ENCODE measurements at places on chromosomes 6 and 20.

DNA sequence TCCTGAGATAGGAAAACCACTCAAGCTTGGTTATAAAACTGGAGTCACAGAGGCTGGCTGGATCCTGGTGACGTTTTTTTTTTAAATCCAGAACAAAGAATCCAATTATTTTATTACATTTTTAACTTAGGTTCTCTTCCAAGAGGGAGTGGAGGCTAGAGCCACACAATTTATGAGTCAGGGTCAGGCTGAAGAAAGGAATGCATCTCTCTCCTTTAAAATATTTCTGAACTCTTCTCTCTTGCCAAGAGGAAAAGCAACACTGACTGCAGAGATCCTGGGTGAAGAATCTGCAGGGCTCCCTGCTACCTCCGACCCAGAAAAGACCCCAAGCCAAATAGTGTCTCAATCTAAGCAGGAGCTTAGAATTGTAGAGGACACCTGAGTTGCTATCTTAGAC lies 88.5 kb upstream of the SSTR4 start:
- DNase-seq = no peak

- no peak for DNase-seq
Observed at GRCh38 chr6:106446287-106446885, 85.9 kb downstream of the CRYBG1 start.

- DNase-seq = no peak
Observed at GRCh38 chr6:149860834-149861602, 3.1 kb downstream of the LRP11 start.

DNA sequence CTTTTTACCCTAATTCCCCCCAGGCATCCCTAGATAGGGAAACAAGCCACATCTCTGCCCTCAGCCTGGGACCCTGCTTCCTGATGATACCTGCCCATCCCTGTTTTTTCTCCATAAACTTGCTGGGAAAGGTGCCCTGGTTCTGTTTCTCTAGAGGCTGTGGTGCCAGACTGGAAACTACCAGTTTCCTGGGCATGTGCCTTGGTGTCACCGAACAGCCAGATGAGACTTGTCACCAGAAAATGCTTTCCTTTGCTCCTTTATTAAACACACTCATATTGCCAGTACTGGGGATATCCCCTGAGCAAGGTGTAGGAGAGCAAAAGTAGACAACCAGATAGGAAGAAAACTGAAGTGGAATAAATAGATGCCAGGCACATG lies 16.8 kb downstream of the SRSF3 start:
- DNase-seq = peak; percentile 12

- DNase-seq = no peak
Observed at GRCh38 chr20:61049684-61050083, 202.4 kb upstream of the CDH4 start.

GRCh38 chr6:90795078-90795477 lies 208.2 kb upstream of the MAP3K7 start:
- no peak for DNase-seq

GRCh38 chr20:19121463-19121862 lies 91.0 kb upstream of the SLC24A3 start:
- DNase-seq = no peak

GRCh38 chr20:24368253-24368652 lies 101.2 kb upstream of the SYNDIG1 start:
- DNase-seq = no peak

GRCh38 chr6:81562169-81562568 lies 190.3 kb downstream of the TENT5A start:
- DNase-seq = no peak

- DNase-seq = no peak
Observed at GRCh38 chr20:40979247-40979646, 49.4 kb upstream of the TOP1 start.

DNA sequence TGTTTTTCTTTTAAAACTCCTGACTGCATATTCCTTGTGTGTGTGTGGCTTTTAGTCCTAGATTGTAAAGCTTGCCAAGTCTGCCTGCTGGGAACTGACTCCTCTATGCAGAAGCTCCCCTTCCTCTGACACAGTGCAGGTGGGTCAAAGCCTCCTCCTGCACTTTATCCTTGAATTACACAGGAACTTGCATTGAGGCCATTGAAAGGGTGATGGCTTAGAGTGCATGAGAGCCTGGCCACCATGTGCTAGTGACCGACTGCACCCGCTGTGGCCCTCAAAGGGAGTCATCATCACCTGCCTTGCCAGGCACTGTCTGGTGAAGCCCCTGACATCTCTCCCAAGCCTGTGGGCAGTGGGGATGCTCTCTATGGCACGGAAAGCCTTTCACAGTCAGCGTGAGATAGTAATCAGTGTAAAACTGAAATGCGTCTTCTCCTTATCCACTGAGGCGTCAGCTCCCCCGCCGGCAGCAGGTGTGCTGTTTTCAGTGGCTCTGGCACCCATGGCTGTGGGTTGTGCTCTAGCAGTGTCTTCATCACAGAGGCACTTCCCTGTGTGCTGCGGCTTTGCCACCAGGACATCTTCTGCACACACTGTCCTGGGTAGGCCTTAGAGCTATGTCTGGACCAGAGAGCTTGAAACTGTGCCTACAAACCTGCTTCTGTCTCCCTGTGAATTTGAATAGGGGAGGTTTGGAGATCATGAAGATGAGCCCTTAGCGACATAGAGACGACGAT lies 87.9 kb downstream of the THBS2 start:
- peak; percentile 22 for DNase-seq

- DNase-seq = no peak
Observed at GRCh38 chr6:30814146-30815040, 69.9 kb upstream of the DDR1 start.

DNA sequence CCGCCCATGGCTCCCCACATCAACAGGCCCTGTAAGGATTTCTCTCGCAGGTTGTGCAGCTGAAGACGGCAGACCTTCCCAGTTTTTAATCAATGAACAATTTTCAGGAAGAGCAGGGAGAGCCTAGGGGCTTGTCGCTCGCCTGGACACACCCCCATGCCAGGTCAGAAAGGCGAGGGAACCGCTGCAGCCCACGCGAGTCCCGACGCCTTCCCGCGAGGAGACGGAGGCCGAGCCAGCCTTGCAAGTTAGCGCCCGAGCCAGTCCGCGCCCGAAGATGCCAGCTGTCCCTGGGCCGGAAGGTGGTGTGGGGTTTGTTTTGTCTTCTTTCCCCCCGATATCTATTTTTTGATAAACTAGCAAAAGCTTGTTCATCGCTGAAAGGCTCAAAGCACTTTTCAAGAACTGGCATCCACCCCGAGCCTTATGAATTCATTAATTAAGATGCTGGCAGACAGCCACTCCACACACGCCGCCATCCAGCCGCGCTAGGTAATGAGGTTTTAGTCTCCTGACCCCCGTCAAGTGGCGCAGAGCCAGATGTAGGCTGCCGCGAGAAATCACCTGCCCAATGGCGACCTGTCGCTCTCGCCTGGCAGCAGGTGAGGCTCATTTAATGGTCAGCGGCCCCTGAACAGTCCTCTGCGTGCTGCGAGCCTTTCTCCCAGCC lies 6.6 kb downstream of the CCDC167 start:
- no peak for DNase-seq

GRCh38 chr20:14197097-14197496 lies 140.3 kb downstream of the FLRT3 start:
- no peak for DNase-seq

DNA sequence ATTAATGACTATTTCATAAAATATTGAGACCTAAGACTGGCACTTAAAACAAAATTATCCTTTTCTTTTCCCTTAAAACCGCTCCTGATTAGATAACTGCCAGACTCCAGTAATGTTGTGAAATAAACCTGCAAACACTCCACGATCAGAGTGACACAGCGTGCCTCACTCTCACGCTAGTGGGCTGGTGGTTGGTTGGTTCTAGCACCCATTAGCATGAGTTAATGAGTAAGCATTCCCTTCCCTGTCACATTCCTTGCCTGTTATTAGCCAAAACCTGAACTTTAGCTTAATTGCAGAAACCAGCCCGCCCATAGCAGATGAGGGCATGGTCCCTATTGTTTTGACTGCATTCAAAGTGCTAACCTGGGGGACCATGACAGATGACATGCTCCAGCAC lies 193.4 kb downstream of the CD83 start:
- DNase-seq = no peak

- peak; percentile 43 for DNase-seq
Observed at GRCh38 chr6:152642578-152643375, 5.6 kb upstream of the SYNE1 start.

- no peak for DNase-seq
Observed at GRCh38 chr20:40630713-40631112, 58.3 kb downstream of the MAFB start.

DNA sequence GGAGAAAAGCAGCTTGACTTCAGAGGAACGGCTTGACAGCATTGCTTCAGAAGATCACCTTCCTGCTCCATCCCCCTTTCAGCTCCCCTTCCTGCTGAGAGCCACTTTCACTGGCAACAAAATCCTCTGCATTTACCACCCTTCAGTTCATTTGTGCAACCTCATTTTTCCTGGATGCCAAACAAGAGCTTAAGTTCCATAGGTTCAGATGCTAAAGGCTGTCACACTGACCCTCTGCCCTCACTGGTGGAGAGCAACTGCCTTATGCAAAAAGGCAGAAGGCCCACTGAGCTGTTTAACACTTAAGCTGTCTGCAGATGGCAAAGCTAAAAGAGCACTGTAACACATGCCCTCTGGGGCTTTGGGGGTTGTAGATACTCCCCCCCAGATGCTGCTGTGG lies 131.2 kb upstream of the SPACA1 start:
- DNase-seq = no peak

GRCh38 chr20:59318803-59319202 lies 18.4 kb downstream of the EDN3 start:
- DNase-seq = no peak

DNA sequence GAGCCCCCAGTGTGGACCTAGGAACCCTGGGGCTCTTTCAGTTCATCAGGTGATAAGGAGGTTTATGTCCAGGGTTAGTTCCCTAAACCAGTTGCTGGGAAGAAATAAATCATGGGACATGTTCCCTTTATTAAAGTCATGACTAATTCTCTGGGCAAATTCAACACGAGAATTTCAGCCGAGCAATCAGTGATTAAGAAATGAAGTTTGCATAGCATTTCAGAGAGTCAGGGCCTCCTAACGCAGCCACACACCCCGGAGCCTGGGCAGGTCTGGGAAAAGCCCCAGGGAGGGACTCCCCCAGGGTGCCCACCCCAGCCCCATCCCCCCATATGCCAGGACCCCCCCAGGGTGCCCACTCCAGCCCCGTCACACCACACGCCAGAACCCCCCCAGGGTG lies 20.1 kb downstream of the SLCO4A1 start:
- no peak for DNase-seq

DNA sequence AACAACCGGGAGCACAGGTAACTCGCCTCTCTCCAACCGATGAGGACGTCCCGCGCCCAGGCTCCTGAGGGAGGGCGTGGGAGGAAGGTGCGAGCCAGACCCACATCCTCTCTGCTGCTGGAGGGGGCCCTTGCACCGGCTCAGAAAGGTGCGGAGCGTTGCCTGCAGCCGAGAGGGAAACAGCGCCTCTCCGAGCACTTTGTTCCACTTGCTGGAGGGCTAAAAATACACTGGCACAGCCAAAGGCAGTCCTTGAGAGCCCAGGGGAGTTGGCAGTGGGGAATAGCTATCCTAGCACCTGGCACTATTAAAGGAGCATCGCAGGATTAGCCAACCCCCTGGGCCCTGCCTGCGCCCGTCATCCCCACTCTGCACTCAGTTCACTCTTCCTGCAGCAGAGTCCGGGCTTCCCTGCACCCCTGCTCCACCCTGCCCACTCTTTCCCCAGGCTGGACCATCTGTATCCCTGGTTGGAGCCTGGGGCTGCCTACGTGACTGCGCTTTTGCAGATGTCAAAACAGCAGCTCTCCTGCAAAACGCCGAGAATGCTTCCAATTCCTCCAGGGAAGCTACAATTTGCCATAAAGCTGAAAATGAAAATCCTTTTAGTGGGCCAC lies 108.9 kb downstream of the SNX5 start:
- DNase-seq = no peak

DNA sequence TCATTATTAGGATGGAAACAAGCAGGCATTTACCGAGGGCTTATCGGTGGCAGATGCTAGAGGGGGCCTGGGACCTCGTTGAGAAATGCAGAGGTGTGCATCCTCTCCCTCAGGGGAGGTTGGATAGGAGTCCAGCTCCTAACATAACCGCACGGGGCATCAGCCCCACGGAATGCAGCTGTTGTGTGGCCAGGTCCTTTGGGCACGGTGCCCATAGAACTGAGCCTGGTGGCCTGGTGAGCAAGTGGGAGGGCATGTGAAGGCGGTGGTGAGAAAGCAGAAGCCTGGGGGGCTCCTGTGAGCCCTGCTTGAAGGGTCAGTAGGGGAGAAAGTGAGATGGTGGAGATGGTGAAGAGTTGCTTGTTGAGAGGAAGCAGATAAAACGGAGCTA lies 143.7 kb downstream of the CDH26 start:
- DNase-seq = no peak

- no peak for DNase-seq
Observed at GRCh38 chr6:25384967-25385366, 105.8 kb downstream of the CARMIL1 start.

DNA sequence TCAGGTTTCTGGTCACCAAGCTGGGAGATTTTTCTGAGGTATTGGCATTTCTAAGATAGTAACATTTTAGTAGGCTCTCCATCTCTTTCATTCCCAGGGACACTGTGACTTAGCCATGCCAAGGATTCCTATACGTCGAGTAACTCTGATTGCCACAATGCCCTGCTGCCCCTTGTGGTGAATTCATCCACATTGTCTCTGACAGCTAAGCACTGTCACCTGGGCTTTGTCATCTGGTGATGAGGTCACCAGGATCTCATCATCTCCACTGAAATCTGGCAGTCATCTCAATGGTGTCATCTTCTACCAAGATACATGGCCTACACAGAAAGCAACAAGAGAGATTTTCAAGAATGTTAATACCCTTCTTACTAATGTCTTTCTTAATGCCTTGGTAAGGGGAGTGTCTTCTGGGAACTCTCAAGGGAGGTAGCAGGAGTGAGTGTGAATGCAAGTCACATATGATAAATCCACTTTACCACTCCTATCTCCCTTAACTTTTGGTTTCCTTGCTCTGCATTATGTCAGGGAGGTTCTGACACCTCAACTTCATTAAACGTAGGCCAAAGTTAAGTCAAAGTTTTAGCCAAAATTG lies 246.7 kb downstream of the CD109 start:
- no peak for DNase-seq

DNA sequence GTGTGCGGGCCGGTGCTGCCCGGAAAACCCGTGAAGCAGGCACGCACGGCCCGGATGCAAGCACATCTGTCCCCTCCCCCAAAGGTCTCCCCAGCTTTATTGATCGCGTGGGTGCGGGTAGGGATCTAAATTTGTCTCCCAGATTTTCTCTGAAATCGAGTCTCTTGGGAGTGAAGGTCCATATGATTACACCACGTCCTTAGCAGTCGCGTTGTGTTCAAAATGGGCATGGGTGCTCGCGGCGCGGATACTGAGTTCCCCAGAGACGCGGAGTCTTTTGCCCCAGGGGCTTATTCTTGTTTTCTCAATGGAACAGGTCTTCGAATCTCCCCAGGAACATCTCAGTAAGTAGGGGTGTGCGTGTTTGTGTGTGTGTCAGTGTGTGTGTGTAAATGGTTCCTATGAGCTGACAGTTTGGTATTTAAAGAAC lies 2.8 kb upstream of the ZNF292 start:
- DNase-seq = no peak

GRCh38 chr6:36659271-36659670 lies 19.2 kb upstream of the CDKN1A start:
- no peak for DNase-seq
